T-helper 2 cell treated with Interferon-gamma antibody and Interleukin-4, amounts not matched to agents 100 ng/mL and 5 ng/mL, for 36 hours (primary cell): ENCODE measurements at places on chromosomes 12 and 14. TPM values are rescaled to one million over a fixed set of nuclear protein-coding genes. Genes with fewer than 3 reads are reported as not detected.

RNASE2 gene
- total RNA-seq = not detected in 2 replicates

IQSEC3 gene
- total RNA-seq = 0.11 and 0.39 TPM in 2 replicates

CLEC4D gene
- not detected in 2 replicates for total RNA-seq

KRT2 gene
- 0.07 and 0.09 TPM in 2 replicates for total RNA-seq

ESPL1 gene
- 75.1 and 79.7 TPM in 2 replicates for total RNA-seq

ZC2HC1C gene
- total RNA-seq = 1.7 and 1.8 TPM in 2 replicates

SEL1L gene
- total RNA-seq = 62.6 and 68.9 TPM in 2 replicates

GPR137C gene
- total RNA-seq = 0.34 and 0.50 TPM in 2 replicates
